ENCODE measurements at places on chromosomes 6 and 20. TPM values are rescaled to one million over a fixed set of nuclear protein-coding genes. Genes with fewer than 3 reads are reported as not detected.

RAB44 gene
- total RNA-seq = not detected

TRERF1 gene
- 6.5 TPM for total RNA-seq

THBD gene
- not detected for total RNA-seq

LCA5 gene
- total RNA-seq = 0.21 TPM

FOXQ1 gene
- not detected for total RNA-seq

SYCP2 gene
- 3.2 TPM for total RNA-seq

RNGTT gene
- 20.9 TPM for total RNA-seq

HLA-DQA2 gene
- 0.46 TPM for total RNA-seq

CAP2 gene
- not detected for total RNA-seq

OR2H2 gene
- total RNA-seq = not detected

TNNC2 gene
- total RNA-seq = not detected

ADGRB3 gene
- not detected for total RNA-seq

- no peak overlapping the region for H3K4me3 ChIP-seq
- DNase-seq = no peak
- no peak overlapping the region for H3K27ac ChIP-seq
These were observed 12.0 kb downstream of the LRP11 start for GRCh38 chr6:149852180-149852579.

GRCh38 chr6:33958526-33959328 is 154.9 kb upstream of the MLN start:
- H3K27ac ChIP-seq = no peak overlapping the region
- H3K27me3 ChIP-seq = no peaks in the 10 kb centered on the region
- no peaks in the 10 kb centered on the region for H3K36me3 ChIP-seq
- DNase-seq = no peak
- no peak overlapping the region for H3K4me3 ChIP-seq
- no peaks in the 10 kb centered on the region for H3K4me1 ChIP-seq

- H3K27me3 ChIP-seq = peaks cover 24% of the 10 kb centered on the region
- H3K4me1 ChIP-seq = peaks cover 10% of the 10 kb centered on the region
- H3K36me3 ChIP-seq = peaks cover 1% of the 10 kb centered on the region
- peak; percentile 73 for DNase-seq
These were observed at the start of gene RAD21L1 for GRCh38 chr20:1225783-1226654. TSS of gene RAD21L1 (plus strand) at chr20:1226044. CDS start at chr20:1228454, 2,410 bp downstream.

DNA sequence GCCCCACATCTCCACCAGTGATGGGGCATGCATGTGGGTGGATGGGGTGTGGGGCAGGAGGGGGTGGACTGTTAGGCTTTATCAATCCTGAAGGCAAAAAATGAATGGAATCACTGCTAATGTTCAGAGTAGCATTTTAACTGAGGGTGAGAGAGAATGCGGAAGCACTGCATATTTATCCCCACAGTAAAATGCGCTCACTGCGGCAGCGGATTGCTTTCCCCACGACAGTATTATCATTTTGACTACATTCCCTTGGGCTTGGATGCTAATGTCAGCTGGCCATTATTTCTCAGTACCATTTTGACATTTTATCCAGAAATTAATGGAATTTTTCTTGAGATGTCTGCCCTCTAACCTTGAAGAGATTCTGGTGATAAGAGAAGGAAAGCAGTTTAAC is 13.4 kb downstream of the ALDH8A1 start:
- peaks cover 6% of the 10 kb centered on the region for H3K36me3 ChIP-seq
- no peaks in the 10 kb centered on the region for H3K27me3 ChIP-seq
- peaks cover 20% of the 10 kb centered on the region for H3K4me1 ChIP-seq
- H3K27ac ChIP-seq = no peak overlapping the region

DNA sequence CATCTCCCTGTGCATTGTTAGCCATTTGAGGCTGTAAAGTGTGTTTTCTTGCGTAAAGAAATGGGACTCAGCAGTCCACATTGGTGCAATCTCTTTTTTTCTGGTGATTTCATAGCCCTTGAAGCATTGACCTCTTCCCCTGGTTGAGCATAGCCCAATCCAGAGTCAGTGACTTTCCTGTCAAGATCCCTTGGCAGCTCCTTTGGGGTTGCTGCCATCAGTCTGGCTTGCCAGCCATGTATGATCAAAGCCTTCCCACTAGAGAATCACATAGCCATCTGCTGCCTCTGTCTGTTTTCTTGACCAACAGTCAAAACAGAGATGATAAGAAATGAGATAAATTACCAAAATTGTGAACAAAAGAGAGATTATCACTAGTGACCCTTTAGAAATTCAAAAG is 19.6 kb downstream of the HLA-A start:
- peaks cover 52% of the 10 kb centered on the region for H3K4me1 ChIP-seq
- H3K36me3 ChIP-seq = no peaks in the 10 kb centered on the region
- no peaks in the 10 kb centered on the region for H3K27me3 ChIP-seq

- H3K27me3 ChIP-seq = no peaks in the 10 kb centered on the region
- no peak overlapping the region for H3K4me3 ChIP-seq
- no peaks in the 10 kb centered on the region for H3K4me1 ChIP-seq
- no peak overlapping the region for H3K27ac ChIP-seq
- no peak for DNase-seq
These were observed 121.1 kb upstream of the SLC35B3 start for GRCh38 chr6:8556370-8557013.

- H3K4me3 ChIP-seq = no peak overlapping the region
- DNase-seq = no peak
- H3K27ac ChIP-seq = no peak overlapping the region
- no peaks in the 10 kb centered on the region for H3K36me3 ChIP-seq
These were observed 119.7 kb downstream of the ALDH8A1 start for GRCh38 chr6:134830194-134830593.

DNA sequence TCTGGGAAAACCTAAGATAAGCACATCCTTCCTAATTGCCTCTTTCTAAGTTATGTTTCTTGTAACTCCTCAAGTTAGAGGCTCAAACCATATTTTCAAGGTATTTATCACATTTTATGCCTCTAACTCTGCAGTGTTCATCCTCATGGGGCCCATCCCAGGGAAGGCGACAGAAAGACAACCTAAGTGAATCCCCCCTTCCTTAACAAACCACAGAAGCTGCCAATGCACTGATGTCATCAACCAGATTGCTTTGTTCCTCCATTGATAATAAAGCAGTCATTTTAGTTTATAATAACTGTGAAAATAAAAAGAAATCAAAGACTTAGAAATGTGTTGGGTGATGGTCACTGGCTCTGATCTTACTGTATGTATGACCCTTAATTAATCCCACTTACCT is 119.5 kb upstream of the TCF21 start:
- H3K36me3 ChIP-seq = no peaks in the 10 kb centered on the region
- peaks cover 27% of the 10 kb centered on the region for H3K27me3 ChIP-seq
- peaks cover 3% of the 10 kb centered on the region for H3K4me1 ChIP-seq
- no peak for DNase-seq

DNA sequence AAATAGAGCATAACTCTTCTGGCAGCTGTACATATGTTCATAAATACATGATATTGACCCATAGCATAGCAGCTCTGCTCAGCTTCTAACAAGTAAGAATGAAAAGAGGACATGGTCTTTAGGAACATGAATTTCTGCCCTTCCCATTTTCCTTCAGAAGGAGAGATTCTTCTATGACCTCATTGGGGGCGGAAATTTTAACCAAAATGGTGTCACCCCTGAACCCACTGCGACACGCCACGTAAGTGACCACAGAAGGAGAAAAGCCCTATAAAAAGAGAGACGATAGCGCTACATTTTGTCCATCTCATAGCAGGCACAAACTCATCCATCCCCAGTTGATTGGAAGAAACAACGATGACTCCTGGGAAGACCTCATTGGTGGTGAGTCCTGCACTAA is at the start of gene IL17A:
Gene IL17A (plus strand): TSS at position 301 of the 400 bp plus-strand sequence. CDS start 57 bp downstream, at position 358.
- no peaks in the 10 kb centered on the region for H3K36me3 ChIP-seq
- no peak within 1 kb of the TSS for H3K27ac ChIP-seq
- no peak within 1 kb of the TSS for H3K4me3 ChIP-seq
- H3K4me1 ChIP-seq = peaks cover 3% of the 10 kb centered on the region
- H3K27me3 ChIP-seq = peaks cover 41% of the 10 kb centered on the region
- DNase-seq = no peak

DNA sequence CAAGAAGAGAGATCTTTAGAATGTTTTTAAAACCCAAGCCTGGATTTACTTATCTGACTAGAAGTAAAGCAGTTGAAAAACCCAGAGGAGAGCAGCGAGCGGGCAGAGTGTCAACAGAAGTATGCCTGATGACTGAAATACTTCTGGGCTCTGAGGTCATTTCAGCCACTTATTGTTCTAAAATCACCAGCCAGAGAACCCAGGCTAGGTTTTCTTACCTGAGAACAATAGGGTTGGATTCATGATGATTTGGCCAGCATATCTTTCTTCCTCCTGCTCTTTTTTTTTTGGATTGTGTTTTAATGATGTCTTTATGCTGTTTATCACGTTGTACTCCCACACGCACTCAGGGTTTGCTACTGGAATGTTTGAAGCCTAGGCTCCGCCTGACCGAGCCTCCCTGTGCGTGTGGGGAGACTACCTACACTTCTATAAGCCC is 63.0 kb upstream of the KIF25 start:
- no peak overlapping the region for H3K4me3 ChIP-seq
- H3K4me1 ChIP-seq = no peaks in the 10 kb centered on the region
- no peak overlapping the region for H3K27ac ChIP-seq
- no peak for DNase-seq
- H3K36me3 ChIP-seq = peaks cover 2% of the 10 kb centered on the region
- H3K27me3 ChIP-seq = peaks cover 10% of the 10 kb centered on the region

GRCh38 chr6:29758761-29759160 is 35.5 kb downstream of the HLA-F start:
- H3K36me3 ChIP-seq = no peaks in the 10 kb centered on the region
- peaks cover 7% of the 10 kb centered on the region for H3K4me1 ChIP-seq

DNA sequence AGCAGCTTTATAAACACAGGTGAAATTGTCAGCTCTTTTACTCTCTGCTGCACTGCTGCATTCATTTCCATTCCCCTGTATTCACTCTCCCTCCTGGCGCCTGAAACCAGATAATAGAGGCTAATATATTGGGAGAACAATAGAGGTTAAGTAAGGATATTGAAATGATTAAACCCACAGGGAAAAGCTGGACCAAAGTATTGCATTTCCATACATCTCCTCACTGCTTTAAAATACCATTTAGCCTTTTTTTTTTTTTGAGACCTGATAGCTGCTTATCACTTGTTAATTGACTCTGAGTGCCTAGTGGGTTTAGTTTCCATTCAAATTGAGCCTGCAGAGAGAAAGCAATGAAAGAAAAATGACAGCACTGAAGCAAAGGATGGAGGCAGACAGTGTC is 540.5 kb upstream of the IMPG1 start:
- no peaks in the 10 kb centered on the region for H3K27me3 ChIP-seq
- no peak overlapping the region for H3K4me3 ChIP-seq
- no peaks in the 10 kb centered on the region for H3K4me1 ChIP-seq

GRCh38 chr6:1315201-1315559 is 3.3 kb downstream of the FOXQ1 start:
- no peak for DNase-seq
- H3K4me3 ChIP-seq = no peak overlapping the region
- peaks cover 59% of the 10 kb centered on the region for H3K27me3 ChIP-seq
- no peaks in the 10 kb centered on the region for H3K36me3 ChIP-seq

GRCh38 chr6:167763056-167763944 is 63.4 kb upstream of the AFDN start:
- no peak overlapping the region for H3K4me3 ChIP-seq
- H3K27ac ChIP-seq = no peak overlapping the region
- no peak for DNase-seq
- H3K36me3 ChIP-seq = no peaks in the 10 kb centered on the region

DNA sequence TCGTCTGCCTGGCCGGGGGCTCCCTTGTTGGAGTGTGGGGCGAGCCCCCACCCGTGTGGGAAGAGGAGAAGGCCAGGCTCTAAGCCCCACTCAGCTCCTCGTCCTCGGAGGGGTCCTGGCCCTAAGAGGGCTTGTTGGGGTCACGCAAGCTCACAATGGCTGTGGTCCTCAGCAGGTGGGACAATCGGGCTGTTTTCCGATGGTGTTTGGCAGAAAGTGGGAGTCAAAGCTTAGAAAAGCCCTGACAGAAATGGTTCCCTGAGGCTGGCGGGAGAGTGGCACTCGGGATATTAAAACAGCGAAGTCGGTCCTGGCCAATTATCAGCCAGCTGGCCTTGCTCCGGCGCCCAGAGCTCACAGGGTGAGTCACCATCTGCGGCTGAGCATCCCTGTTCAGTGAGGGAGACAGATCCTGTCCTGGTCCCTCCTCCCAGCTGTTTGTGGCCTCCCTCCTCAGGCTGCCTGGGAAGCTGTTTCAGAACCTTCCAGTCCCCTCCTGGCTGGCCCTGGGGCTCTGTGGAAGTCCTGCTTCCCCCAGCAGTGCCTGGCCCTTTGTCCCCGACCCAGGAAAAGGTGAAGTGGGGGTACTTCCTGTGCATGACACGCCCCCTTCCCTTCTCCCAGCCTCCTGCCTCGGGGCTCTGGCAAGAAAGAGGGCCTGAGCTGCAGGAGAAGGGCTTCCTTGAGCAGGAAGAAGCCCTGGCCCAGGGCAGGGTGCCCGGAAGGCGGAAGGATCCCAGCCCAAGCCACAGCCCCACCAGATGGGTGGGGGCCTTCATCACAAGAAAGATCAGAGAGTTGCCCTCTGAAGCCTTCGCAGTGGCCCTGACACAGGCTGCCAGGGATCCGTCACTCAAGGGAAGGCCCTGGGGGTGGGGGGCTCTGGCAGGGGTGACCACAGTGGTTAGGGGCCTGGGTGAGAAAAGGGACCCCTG is 53.6 kb upstream of the BHLHE23 start:
- H3K36me3 ChIP-seq = no peaks in the 10 kb centered on the region
- H3K4me1 ChIP-seq = no peaks in the 10 kb centered on the region
- H3K27ac ChIP-seq = no peak overlapping the region
- H3K27me3 ChIP-seq = peaks cover 23% of the 10 kb centered on the region
- no peak overlapping the region for H3K4me3 ChIP-seq
- no peak for DNase-seq

- peaks cover 10% of the 10 kb centered on the region for H3K27me3 ChIP-seq
- H3K4me1 ChIP-seq = no peaks in the 10 kb centered on the region
- no peaks in the 10 kb centered on the region for H3K36me3 ChIP-seq
These were observed 281.5 kb downstream of the THBS2 start for GRCh38 chr6:168972128-168972527.

- H3K27me3 ChIP-seq = no peaks in the 10 kb centered on the region
- no peak for DNase-seq
- no peaks in the 10 kb centered on the region for H3K36me3 ChIP-seq
- H3K27ac ChIP-seq = no peak overlapping the region
These were observed 164.7 kb upstream of the RIMS1 start for GRCh38 chr6:71721642-71722041.

DNA sequence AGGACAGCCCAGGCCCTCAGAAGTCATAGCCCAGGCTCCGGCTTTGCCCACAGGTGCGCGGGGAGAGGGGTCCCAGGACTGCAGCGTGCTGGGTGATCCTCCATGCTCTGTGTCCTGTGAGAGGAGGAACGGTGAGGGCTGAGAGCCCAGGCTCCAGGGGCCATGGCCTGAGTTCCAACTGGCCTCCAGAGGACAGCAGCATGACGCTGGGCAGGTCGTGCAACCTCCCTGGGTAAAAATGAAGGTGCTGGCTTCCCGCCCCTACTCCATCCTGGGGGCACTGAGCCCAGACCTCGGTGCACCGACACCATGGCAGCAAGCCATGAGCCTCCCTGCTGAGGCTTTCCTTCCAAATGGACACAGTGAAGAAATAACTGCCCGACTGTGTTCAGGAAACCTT is 305.4 kb downstream of the TAF4 start:
- no peak overlapping the region for H3K4me3 ChIP-seq
- no peaks in the 10 kb centered on the region for H3K27me3 ChIP-seq
- H3K4me1 ChIP-seq = no peaks in the 10 kb centered on the region
- no peak overlapping the region for H3K27ac ChIP-seq

Measured in activated naive CD8-positive, alpha-beta T cell treated with anti-CD3 and anti-CD28 coated beads for 36 hours (primary cell).